ENCODE measurements at places on chromosomes 11 and 22.

- no peak for DNase-seq
These were observed 17.9 kb upstream of the RRAS2 start for GRCh38 chr11:14376920-14377319.

GRCh38 chr11:63371396-63371795 is 1.8 kb downstream of the SLC22A9 start:
- DNase-seq: no peak

- DNase-seq: no peak
These were observed 228.5 kb upstream of the B3GAT1 start for GRCh38 chr11:134640536-134640935.

DNA sequence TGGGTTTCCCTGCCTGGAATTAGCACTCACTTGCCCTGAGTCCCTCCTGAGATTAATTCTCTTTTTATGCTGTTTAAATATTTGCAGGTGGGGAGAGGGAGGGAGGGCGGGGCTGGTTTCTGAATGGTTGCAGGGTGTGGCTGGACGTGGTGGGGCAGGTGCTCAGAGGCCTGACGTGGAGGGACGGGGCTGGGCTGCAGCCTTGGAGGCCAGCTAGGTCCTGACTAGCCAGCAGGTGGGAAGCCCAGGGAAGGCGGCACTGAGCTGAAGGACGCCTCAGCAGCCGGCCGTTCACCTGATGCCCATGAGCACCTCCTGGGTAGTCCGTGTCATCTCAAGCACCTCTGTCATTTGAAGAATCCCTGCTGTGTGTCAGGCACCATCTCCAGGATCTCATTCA is 21.3 kb downstream of the SGSM1 start:
- DNase-seq: no peak

- no peak for DNase-seq
These were observed 5.4 kb upstream of the TTC36 start for GRCh38 chr11:118521892-118522311.

All from stimulated activated CD4-positive, alpha-beta T cell treated with anti-CD3 and anti-CD28 coated beads, Interleukin-1b, Interleukin-23, amount 100 ng/mL, for 1 hour (primary cell).